AG09319 (cell line): ENCODE measurements at places on chromosomes 5 and 9.

- no peak for DNase-seq
These were observed 388.4 kb upstream of the PTGER4 start for GRCh38 chr5:40291338-40291737.

- DNase-seq, result no peak
These were observed 250.3 kb downstream of the TRIM32 start for GRCh38 chr9:116937361-116937760.

DNA sequence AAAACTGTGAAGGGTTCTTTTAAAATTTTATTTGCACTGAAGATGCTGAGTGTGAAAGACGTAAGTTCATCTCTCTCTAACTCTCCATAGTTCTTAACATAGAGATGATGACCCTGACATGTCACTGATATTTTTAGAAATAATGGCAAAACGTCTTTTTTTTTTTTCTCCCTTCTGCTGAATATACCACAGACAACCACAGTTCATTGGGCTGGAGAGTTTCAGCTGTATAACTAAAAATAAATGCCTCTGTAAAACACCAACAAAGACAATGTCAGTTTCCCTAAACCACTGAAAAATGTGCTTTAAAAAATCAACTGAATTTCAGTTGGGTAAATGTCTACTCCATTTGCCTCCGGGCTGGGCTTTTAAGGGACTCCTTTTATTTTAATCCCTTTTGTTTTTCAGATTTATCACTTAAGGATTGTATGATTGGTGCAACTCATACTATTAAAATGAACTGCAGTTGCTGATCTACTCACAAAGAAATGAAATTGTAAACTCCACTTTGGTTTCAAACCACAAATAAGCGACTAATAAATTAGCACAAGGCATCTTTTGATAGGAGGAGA, 830.9 kb upstream of the WWC1 start:
- no peak for DNase-seq

DNA sequence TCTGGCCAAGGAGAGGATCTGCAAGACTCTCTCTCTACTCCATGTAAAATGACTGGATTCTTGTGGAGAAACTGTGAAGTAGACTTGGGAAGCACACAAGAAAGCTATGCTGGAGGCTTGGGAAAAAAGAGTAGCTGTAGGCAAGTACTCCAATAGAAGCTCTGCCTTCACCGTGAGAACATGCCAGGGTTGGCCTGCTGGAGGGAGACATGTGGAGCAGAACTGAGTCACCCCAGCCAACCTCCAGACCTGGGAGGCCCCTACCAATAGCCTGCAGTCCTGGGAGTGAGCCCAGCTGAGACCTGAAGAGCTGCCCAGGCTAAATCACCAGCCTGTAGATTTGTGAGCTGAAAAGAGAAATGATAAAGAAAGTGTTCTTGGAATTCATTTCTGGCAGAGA, 66.6 kb downstream of the DEPDC1B start:
- no peak for DNase-seq

DNA sequence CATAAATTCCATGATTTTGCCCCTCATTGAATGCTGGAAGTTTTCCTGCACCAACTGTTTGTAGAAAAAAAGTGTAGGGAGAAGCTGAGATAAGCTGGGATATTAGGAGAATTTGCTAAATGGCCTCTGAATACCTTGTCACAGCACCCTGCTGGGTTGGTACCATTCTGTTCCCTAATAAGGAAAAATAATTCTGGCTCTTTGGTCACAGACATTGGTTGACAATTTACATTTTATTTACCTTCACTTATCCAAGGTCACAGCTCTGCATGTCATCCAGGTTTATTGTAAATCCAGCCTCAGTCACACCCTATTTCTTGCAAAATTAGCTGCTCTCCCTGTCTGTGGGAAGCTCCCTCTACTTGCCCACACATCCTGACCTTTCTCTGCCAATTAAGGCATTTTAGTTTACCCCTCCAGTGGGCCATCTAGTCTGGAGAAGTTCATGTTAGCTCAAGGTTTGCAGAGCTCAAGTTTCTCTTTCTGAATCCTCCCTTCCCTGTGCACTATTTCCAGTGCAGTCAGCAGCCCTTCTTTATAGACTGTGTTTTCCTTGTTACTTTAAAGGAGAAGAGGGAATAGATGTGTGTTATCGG, 115.4 kb upstream of the NTRK2 start:
- no peak for DNase-seq

- DNase-seq, result no peak
These were observed 149.9 kb upstream of the RUSC2 start for GRCh38 chr9:35340046-35340445.

GRCh38 chr5:1800472-1801221, 560 bp upstream of the NDUFS6 start:
- DNase-seq, result no peak

GRCh38 chr9:94648185-94648584, 8.9 kb upstream of the FBP1 start:
- no peak for DNase-seq

- DNase-seq, result no peak
These were observed 36.3 kb downstream of the OLFM1 start for GRCh38 chr9:135123773-135124134.

DNA sequence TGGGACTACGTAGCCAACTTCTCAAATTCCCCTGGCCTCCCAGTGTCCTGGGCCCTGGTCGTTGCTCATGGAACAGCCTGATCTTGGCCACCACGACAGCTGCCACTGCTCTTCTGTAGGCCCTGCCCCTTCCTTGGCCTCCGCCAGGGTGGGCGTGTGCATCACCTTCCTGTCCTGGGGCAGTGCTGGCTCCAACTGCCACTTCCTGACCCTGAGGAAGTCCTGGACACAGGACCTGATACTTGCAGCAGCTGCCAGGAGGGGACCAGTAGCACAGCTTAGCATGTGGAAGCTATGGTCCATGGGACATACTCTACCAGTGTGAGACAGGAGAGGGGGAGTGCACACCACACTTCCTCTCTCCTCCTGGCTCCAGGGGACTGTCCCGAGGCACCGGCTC, 145.2 kb downstream of the TENT4A start:
- DNase-seq, result no peak

DNA sequence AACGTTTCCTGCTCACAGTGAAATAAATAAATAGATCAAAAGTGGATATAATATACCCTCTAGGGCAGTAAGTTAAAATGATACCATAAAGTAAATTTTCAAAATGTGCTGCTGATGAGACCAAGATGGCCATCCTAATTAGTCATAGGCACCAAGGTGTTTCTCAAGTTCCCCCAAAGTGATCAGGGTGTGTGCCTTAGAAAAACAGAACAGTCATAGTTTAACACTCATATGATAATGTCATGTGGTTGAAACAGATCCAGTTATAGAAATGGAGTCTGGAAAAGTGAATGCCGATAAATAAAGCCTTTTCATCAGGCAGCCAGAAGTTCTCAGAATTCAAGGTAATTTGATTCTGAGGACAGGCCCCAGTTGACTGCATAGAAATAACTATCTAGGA, 161.5 kb upstream of the CDKN2B start:
- DNase-seq, result no peak

- no peak for DNase-seq
These were observed 73.5 kb downstream of the PPP2R2B start for GRCh38 chr5:146805081-146805480.

- no peak for DNase-seq
These were observed 117.6 kb downstream of the SEMA6A start for GRCh38 chr5:116457062-116457461.

DNA sequence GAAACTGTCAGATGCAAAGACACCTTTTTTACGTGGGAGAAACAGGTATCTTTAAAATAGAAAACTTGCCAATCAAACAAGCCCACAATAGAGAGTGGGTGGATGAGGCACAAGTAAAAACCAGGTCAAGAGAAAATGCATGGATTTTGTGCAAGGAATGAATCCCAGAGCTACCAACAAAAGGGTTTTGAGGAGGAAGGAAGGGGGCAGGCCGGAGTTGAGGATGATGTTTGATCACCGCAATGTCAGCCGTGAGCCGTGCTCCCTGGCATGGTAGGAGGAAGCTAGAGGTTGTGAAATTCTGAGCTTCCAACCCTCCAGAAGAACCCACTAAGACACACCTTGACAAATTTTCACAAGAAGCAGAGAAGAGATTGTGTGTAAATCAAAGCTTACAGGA, 53.2 kb downstream of the HRH2 start:
- no peak for DNase-seq

- DNase-seq, result no peak
These were observed 5.3 kb downstream of the C9orf50 start for GRCh38 chr9:129615407-129616285.

GRCh38 chr9:99745085-99745484, 76.6 kb upstream of the NR4A3 start:
- DNase-seq, result no peak
